Activated T-cell treated with anti-CD3 and anti-CD28 coated beads, Interleukin-2, amount 50 U/mL, for 1 hour (primary cell): ENCODE measurements at places on chromosomes 13 and 19.

GRCh38 chr19:11444059-11444458 is 8.6 kb downstream of the PRKCSH start:
- DNase-seq, result no peak

GRCh38 chr19:12936582-12936981 is 1.8 kb upstream of the CALR start:
- no peak for DNase-seq

GRCh38 chr13:33496336-33496735 is 210.8 kb upstream of the STARD13 start:
- no peak for DNase-seq

- DNase-seq, result no peak
These were observed 111.6 kb downstream of the RNF17 start for GRCh38 chr13:24875566-24875965.

DNA sequence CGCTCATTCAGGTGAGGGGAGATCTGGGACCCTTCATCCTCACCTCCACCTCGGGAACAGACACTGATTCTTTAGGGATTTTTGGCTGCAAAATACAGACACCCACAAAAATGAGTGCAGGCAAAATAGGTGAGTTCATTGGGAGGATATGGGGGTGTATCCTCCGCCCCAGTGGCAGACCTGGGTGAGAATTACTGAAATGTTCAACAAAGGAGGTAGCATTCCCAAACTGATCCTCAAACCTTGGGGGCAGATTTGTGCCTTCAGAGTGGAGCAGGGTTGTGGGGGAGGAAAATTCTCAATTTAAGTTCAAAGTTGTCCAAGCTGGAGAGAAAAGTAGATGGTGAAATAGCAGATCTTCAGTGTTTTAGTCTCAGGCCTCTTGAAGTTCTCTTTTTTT is 31.3 kb upstream of the SIN3B start:
- DNase-seq, result no peak

DNA sequence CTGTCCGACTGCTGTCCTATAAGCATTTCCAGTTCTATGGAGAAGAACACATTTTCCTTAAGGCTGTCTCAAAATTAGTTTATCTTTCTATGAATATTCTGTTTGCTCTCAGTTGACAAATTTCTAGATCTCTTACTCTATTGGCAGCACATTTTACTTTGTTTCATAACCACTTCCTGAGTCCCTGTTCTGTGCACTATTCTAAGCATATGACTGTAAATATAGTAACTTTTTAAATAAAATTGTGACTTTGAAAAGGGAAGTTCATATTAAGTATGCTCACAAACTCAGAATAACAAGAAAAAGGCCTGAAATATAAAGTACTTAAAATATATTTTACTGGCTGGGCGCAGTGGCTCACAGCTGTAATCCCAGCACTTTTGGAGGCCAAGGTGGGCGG is 56.5 kb upstream of the HTR2A start:
- no peak for DNase-seq
